ENCODE measurements at places on chromosomes 6 and 20.

GRCh38 chr6:96816301-96816817, 20.9 kb downstream of the GPR63 start:
- DNase-seq, result no peak

DNA sequence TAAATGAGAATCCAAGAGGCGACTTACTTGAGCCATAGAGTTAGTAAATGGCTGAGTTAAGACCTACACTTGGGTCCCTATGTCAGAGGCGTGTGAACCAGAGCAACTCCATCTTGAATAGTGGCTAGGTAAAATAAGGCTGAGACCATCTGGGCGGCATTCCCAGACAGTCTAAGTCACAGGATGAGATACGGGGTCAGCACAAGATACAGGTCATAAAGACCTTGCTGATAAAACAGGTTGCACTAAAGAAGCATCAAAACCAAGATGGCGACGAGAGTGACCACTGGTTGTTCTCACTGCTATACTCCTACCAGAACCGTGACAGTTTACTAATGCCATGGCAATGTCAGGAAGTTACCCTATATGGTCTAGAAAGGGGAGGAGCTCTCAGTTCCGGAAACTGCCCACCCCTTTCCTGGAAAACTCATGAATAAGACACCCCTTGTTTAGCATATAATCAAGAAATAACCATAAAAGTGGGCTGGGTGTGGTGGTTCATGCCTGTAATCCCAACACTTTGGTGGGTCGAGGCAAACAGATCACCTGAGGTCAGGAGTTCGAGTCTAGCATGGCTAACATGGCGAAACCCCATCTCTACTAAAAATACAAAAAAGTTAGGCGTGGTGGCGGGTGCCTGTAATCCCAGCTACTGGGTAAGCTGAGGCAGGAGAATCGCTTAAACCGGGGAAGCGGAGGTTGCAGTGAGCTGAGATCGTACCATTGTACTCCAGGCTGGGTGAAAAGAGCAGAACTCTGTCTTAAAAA, 43.9 kb upstream of the EEF1A1 start:
- DNase-seq, result no peak

DNA sequence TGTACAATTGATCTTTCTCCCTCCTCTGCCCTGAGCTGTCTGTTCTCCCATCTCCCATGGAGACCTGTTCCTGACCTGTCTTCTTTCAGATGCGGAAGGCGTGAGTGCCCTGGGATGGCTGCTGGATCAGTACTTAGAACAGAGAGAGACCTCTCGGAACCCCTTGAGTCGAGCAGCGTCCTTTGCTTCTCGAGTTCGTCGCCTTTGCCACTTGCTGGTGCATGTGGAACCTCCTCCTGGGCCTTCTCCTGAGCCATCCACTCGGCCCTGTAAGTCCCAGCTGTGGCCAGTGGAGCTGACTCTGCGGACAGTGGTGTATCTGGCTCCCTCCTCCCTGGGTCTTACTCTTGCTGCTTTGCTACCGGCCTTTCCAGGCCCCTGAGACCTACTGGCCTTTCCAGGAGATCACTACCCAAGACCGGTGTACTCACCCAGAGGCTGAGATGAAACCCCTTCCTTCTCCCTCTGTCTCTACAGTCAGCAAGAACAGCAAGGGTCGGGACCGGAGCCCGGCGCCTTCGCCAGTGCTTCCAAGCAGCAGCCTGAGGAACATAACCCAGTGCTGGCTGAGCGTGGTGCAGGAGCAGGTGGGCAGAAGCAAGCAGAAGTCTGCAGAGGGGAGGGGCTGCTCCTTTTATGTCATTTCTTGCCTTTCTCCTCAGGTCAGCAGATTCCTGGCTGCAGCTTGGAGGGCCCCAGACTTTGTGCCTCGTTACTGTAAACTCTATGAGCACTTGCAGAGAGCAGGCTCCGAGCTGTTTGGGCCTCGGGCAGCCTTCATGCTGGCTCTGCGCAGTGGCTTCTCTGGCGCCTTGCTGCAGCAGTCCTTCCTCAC, 22.5 kb downstream of the CUL9 start:
- DNase-seq, result no peak

DNA sequence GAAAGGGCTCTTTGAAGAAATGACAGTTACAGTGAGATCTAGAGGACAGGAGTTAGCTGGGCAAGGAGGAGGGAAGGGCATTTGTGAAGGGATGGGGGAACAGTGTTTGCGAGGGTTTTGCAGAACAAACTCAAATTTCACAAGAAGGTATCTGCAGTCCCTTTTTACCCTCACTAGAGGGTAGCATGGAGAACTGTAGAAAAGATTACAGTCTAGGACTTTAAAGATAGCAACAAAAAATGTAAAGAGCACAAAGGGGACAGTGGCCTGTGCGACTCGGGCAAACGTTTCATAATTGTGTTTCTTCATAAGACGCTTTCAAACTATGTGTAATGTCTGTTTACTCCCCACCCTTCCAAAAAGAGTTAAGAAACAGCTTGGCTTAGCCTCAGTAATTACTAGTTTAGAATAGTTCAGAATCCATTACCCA, 21.2 kb upstream of the ASXL1 start:
- no peak for DNase-seq

DNA sequence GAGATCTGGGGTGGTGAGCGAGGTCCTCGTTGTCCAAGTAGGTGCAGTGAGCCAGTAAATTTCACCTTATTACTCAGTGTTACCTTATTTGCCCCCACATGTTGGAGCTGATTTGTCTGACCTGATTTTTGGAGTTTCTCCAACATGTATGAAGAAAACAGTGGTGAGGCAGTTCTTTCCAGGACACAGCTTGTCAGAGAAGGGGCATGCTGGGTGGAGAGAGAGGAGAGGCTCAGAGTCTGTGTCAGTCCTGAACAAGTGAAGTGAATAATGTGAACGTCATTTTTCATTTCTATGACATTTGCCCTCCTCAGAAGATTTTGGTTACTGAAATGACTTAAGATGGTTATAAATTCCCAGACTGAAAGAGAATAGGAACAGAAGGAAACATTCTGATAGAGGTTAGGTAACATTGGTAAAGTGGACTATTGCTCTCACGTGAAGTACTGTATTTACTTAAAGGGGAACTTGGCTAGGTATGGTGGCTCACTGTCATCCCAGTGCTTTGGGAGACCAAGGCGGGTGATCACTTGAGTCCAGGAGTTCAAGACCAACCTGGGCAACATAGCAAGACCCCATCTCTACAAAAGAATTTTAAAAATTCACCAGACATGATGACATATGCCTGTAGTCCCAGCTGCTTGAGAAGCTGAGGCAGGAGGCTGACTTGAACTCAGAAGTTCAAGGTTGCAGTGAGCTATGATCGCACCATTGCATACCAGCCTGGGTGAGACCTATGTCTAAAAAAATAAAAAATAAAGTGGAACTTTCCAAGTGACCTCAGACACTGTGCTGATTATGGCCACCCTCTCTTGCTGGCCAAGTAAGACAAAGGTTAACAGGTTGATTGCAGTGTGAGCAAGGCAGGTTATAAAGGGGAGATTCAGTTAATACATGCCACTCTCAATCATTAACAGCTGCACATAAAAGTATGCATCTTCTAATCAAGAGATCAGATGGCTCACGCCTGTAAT, 184.3 kb downstream of the EDN1 start:
- no peak for DNase-seq

DNA sequence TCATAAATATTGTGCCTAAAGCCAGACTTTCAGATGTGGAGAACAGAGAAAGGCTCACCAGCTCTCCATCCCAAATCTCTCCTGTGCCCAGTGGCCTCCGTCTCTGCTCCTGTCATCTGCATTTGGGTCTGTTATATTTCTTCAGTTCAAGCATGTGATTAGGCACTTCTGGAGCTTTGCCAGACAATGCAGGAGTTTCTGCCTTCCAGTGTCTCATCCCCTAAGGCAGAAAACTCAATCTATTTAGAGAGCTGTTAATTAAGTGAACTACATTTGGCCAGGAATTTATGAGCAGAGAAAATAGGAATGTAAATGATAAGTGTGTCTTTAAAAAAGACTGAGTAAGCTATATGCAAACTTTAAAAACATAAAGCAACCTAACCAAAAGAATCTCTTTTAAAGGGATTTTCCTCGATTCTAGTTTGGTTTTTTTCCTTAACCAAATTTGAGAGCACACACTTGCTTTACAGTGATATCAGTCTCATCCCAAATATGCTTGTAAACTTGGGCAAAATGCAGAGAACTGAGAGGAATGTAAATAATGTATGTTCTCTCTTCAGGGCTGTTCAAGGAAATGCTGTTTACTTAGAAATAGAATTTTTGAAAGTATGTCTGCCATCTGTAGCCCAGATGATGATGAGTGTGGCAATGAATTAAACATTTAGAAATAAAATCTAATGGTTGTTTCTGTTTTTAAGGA, 113.9 kb downstream of the ELOVL4 start:
- DNase-seq, result no peak

GRCh38 chr6:137964876-137965275, 97.8 kb downstream of the TNFAIP3 start:
- no peak for DNase-seq

DNA sequence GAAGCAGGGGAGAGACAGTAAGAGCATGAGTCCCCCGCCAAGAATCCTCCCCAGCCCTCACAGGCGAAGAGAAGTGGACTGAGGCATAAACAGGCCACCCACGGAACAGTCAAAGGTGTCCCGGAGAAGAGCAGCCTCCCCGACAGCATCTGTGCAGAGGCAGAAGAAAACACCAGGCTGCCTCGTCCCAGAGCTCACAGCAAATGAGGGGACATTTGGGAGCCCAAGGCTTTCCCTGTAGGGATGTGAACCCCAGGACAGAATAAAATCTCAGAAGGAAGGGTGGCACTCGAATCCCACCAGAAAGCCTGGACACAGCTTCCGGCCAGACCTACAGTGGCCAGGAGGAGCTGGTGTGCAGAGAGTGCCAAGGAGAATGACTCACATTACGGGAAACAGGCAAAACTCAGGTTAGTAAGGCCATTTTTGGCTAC, 90.4 kb downstream of the DLL1 start:
- no peak for DNase-seq

- DNase-seq, result no peak
These were observed 94.8 kb downstream of the BTBD3 start for GRCh38 chr20:12012241-12013222.

- no peak for DNase-seq
These were observed 287.0 kb upstream of the CHD6 start for GRCh38 chr20:41905199-41905598.

Data from BJ (cell line).